ENCODE measurements at places on chromosomes 4 and X.

GRCh38 chr4:122873821-122874593 is 47.4 kb downstream of the FGF2 start:
- no peak for DNase-seq

DNA sequence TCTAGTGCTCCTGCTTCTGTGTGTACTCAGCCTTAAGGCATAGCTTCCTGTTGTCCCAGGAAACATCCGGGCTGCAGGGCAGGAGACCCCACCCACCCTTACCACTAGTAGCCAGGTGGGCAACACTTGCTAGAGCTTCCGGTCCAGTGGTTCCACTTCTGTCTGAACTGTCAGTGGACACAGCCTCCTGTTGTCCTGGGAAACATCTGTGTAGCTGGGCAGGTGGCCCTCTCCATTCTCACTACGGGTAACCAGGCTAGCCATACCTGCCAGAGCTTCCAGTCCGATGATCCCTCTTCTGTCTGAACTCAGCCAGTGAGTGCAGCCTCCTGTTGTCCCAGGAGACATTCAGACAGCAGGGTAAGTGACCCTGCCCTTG is 372.2 kb downstream of the INPP4B start:
- DNase-seq: no peak

- no peak for DNase-seq
Observed at GRCh38 chrX:63299596-63299995, 51.5 kb downstream of the SPIN4 start.

GRCh38 chr4:46993075-46994006 is at the start of gene GABRA4:
Gene GABRA4, minus strand, starts transcription at chr4:46993581. Its CDS starts 157 bp downstream, at chr4:46993424.
- no peak for DNase-seq

DNA sequence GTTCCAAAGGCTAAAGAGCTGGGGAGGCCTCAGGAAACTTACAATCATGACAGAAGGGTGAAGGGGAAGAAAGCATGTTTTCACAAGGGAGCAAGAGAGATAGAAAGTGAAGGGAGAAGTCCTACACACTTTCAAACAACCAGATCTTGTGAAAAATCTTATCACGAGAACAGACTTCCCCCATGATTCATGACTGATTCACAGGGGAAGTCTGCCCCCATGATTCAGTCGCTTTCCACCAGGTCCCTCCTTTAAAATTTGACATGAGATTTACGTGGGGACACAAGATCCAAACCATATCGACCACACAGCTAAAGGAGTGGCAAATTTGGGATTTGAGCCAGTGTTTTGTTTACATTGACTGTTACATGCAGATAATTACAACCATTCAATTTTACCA is 971.1 kb upstream of the HS3ST1 start:
- DNase-seq: no peak

GRCh38 chr4:188408244-188409030 is 269.2 kb downstream of the TRIML1 start:
- DNase-seq: no peak

DNA sequence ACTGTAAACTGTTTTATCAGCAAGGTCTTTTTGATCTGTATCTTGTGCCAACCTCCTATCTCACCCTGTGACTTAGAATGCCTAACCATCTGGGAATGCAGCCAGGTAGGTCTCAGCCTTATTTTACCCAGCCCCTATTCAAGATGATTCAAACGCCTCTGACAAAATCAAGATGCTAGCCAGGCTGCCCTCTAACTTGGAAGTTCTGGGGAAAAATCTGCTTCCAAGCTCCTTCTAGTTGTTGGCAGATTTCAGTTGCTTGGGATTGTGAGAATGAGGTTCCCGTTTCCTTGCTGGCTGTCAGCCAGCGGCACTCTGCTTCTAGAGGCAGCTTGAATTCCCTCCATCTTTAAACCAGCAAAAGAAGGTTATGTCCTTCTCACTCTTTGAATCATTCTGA is 34.7 kb downstream of the LUZP4 start:
- DNase-seq: no peak

- DNase-seq: no peak
Observed at GRCh38 chr4:86481440-86481839, 112.7 kb upstream of the PTPN13 start.

GRCh38 chr4:165440415-165441158 is 61.8 kb downstream of the CPE start:
- no peak for DNase-seq

DNA sequence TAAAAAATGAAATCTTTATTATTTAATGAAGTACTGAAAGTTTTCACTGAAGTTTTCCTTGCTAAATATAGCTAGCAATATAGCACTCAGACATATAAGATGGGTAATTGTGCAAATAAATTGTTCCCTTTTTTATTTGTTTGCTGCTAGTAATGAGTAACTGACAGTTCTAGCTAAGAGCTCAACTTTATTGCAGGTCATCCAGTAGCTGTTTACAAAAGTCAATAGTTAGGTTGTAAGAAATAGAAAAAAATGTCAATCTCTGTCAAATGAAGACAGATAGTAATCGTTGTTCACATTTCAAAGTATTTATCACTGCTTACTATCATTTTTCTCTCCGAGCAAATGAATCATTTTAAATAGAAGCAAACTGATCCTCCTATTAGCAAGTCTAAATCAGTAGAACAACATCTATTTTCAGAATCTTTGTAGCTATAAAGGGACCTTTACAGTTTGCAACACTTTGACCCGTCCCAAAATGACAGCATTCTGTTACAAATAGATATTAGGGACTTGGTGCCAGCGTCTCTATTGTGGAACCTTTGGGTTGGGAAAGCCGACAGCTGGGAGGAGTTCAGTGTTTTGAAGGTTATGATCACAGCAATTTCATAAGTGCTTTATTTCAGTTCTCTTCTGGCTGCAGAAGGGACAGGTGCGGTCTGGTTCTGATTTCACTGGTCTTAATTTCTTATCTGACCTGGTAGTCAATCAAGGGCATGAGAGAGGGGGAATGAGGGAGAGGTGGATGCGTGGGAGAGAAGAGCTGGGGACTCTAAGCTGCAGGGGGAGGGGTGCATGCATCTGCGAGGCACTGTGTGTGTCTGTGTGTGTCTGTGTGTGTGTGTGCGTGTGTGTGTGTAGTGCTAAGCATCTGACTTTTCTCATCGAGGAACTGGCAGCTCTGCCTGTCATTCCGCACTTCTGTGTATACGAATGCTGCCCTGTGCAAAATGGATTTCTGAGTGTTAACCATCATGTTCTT is 227.9 kb upstream of the PITX2 start:
- DNase-seq: no peak

DNA sequence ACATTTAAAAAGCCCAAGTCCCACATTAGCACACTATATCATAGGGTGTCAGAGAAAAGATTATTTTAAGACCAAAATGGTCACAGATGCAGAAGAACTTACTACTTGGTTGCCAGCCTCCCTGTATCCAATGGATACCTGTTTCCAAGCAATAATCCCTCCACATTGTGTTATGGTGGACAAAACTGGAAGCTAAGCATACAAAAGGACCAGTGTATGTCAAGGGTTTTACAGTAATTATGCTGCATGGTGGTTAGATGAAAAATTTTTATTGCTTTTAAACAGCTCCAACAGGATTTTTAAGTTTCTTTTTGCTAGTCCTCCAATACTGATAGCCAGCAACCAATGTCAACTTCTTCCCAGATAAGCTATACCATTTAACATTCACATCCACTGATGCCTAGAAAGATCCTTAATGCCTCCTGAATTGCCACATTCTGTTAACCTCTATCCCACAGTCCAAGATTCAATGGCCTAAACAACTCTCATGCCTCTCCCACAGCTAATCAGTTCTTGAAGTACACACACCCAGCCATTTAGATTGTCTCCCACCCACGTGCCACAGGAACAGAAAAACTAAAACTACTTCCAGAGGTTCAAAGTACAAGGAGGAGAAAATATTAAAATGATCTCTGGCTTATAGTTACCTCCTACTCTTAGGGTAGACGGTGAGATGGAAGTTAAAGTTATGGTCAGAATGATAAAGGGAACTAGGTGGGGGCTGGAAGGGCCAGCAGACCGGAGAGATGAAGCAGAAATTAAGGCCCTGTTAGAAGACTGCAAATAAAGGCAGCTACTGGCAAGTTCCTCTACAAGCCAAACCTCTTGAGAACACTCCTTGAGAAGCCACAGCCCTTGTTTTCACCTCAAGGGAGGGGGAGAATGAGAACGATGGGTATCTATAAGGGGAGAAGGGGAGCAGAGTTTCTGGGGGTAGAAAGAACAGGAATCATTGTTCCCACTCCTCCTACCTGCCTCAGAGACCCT is 5.5 kb downstream of the MED14 start:
- DNase-seq: no peak

GRCh38 chr4:152106781-152107321 is 346.0 kb upstream of the GATB start:
- DNase-seq: no peak

DNA sequence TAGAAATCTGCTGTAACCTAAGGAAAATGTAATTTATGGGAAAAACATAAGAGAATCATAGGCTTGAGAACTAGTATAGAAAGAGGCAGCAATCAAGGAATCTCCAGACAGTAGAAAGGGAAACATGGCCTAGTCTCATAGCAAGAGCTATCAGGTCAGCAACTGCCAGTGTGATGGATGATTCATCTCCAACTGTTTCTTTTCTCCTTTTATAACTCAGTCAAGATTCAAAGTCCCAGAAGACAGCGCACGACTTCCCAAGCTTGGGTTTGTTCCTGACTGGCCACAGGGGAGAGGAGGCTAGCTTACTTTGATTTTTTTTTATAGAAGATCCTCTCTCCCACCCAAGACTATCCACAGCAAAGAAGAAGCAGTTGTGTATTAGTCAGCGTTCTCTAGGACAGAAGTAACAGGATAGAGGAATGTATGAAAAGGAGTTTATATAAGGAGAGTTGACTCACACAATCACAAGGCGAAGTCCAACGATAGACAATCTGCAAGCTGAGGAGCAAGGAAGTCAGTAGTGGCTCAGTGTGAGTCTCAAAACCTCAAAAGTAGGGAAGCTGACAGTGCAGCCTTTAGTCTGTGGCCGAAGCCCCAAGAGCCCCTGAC is 181.5 kb downstream of the GC start:
- no peak for DNase-seq

GRCh38 chrX:114959729-114960128 is 57.7 kb downstream of the IL13RA2 start:
- no peak for DNase-seq

GRCh38 chrX:69137371-69138117 is 27.7 kb downstream of the PJA1 start:
- DNase-seq: no peak

DNA sequence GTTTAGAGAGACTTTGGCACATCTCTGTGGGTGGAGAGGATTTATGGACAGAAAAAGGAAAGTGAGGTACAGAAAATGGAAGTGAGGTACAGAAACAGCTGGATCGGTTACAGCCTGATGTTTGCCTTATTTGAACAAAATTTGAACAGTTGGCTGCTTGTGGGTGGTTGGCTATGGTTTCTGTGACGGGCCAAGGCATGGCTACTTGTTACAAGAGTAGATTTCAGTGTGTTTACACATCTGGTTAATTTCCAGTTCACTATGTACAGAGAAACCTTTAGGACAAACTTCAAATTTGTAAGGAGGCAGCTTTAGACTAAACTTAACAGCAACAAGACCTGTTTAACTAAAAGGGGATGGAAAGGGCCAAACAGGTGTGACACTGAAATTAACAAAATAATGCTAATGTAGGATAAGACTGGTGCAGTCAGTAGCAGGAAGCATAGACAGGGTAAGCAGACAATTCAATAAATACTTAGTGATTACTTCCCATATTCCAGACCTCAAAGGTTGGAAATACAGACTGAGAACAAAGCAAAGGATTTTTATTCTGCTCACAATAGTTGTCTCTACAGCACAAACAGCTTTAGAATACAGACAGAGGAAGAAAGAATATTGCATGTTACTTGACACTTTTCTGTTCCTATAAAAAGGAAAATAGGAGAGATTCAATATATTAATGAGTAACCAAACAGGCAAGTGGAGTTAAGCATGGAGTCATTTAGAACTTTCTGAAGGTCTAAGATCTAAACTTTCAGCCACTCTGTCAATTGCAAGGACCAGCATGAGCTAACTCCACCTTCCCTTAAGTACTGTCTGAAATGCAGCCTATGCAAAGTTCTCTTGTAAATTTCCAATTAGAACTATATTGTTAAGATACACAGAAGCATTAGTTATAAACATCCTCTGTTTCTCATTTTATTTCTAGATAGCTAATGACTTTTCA is 294.4 kb upstream of the FAT4 start:
- no peak for DNase-seq

GRCh38 chrX:56833626-56834025 is 104.6 kb downstream of the NBDY start:
- DNase-seq: no peak

GRCh38 chrX:81120258-81120935 is 81.3 kb downstream of the HMGN5 start:
- DNase-seq: no peak

DNA sequence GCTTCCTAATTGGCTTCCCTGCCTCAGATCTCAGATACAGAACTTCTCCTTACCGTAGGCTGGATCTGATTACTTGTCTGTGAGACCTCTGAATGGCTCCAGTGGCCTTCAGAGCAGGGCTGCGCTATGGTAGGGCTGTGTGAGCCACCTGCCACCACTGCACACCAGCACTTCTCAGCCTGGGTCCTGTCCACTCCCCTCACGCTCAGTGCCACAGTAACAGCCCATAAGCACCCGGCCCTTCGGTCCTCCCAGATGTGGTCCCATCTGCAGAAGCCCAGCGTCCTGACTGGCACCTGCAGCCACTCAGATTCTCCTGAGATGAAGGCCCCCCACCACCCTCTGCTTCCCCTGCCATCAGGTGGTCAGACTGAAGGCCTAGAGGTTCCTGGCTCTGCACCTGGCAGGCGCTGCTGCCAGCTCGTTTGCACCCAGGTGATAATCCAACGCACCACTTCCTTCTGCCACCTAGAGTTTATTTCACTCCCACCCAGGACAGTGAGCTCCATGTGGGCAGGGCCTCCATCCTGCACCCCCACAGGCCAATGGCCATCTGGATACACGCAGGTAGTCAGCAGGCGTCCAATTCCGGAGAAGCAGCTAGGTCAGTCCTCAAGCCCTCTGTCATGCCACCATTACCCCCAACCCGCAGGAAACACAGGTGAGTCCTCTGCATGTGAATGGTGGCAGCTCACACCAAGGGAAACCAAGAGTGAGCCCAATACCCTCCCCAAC is 5.4 kb downstream of the WDR1 start:
- no peak for DNase-seq

DNA sequence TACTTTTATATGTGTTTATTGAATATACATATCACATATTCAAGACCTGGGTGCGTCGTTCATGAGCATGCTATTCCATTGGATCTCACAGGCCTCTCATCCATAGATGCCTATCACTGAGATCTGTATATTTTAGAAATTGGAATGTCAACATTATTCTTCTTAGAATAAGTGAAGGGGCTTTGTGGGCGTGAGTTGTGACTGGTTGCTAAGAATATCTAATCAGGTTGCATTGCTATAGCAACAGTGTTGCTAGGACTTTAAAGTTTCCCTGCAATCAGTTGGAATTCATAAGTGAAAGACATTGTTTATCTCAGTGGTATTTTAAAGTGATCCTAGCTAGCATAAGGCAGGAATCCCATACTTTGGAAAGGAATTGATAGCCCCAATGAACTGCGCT is 36.7 kb upstream of the ANK2 start:
- DNase-seq: no peak

GRCh38 chr4:1830642-1831228 is 25.2 kb downstream of the LETM1 start:
- no peak for DNase-seq

GRCh38 chr4:145988628-145989027 is 50.0 kb upstream of the ZNF827 start:
- no peak for DNase-seq

Data from T-helper 17 cell (primary cell).